ENCODE measurements at places on chromosomes 2 and 18.
A peak's percentile ranks its signal among the peaks of the same experiment; 100 is the strongest.

DNA sequence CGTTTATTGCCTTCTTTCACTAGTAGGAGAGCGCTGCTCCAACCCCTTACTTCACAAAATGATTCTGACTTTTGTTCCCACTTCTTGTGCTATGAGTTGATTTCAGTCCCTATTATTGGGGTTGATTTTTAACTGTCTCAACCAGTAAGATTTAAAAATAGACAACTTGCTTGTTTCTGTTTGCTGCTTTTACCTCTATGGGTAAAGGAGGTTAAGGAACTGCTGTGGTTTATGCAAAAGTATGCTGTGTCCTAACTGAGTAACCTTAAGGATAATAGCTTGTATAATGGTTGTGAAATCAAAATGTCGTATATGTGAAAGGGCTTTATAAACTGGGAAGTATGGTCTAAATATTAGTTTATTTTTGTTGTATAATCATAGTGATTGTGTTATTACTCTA is 22.6 kb downstream of the ALMS1 start:
- no peak for DNase-seq

- peak; percentile 81 for DNase-seq
Measured at GRCh38 chr2:237434866-237435311, 20.9 kb upstream of the COL6A3 start.

- DNase-seq, result no peak
Measured at GRCh38 chr2:195307751-195308150, 349.3 kb upstream of the SLC39A10 start.

DNA sequence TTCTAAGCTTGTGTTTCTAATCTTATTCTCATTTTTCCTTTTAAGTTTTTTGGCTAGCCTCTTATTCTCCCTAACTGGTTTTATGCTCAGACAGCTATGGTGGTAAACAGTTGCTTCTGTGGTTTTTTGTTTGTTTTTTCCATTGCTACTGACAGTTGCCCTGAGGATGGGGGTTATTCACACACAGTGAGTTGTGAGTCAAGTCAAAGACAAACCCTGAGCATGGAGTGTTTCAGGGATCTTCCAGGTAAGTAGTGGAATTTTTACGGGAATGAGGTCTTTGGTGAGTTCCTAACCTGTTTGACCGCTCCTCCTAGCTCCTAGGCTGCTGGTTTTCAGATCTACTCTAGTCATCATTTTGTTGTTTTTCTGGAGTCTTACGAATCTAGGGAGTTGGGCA is 162.8 kb downstream of the ZNF407 start:
- DNase-seq, result no peak

Measured in stimulated activated CD4-positive, alpha-beta T cell treated with anti-CD3 and anti-CD28 coated beads, Interleukin-1b, Interleukin-23, amount 100 ng/mL, for 24 hours (primary cell).